Activated CD4-positive, alpha-beta T cell treated with anti-CD3 and anti-CD28 coated beads, Interleukin-2, amount 10 ng/mL, durations not matched to agents 24 days and 14 days (primary cell): ENCODE measurements at places on chromosomes 11 and 22.
A peak's percentile ranks its signal among the peaks of the same experiment; 100 is the strongest.

- peak; percentile 97 for DNase-seq
Measured at GRCh38 chr11:798093-798713, at the start of gene SLC25A22. TSS of gene SLC25A22 (minus strand) at chr11:798281. CDS start at chr11:795006, 3,275 bp downstream.

DNA sequence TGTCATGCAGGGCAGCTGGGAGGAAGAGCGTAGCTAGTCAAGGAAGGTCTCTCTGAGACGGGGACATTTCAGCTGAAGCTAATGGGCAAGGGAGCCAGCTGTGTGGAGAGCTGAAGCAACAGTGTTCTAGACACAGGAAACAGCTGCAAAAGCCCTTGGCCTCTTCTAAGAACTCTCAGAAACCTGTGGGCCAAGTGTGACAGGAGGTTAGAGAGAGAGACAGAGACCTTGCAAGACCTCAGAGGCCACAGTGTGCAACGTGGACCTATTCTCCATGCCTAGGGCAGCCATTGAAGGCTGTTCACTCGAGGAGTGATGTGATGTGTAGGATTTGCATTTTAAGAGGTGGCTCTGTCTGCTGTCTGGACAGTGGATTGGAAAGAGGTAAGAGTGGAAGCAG, 48.7 kb upstream of the TNRC6B start:
- peak; percentile 78 for DNase-seq

DNA sequence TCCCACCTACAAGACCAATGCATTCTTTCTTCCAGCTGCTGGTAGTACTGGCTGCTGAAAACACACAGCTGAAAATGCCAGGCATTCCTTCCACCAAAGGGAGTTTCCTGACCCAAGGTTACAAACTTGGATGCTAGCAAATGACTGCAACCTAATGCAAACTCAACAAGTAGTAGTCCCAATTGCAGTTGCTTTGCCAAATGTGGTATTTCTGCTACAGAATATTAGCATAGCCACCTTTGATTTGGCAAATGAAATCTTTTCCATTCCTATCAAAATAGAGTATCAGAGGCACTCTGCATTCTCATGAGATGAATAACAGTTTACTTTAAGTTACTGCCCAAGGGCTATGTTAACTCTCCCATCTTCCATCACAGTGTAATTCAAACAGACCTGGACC, 172.0 kb upstream of the ARHGAP42 start:
- DNase-seq = no peak

DNA sequence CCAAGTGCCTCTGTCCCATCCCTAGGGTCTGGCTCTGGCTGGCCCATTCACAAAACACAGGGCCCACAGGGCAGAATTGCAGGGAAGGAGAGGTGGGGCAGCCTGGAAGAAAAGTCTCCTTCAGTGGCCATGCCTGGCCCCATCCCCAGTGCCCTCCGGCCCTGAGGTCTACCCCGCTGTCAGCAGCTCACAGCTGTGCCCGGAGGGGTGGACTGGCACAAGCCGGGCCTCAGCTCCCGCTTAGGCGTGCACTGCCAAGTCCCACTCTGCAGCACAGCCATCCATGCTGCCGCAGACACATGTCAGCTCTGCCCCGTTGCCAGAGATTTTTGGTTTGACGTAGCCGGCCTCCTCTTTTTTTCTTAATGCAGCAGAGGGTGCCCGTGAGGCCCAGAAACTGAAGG, 3.9 kb upstream of the SCN2B start:
- no peak for DNase-seq

- DNase-seq = peak; percentile 37
Measured at GRCh38 chr11:58659404-58659803, 36.9 kb downstream of the CNTF start.

- DNase-seq = peak; percentile 47
Measured at GRCh38 chr22:25656724-25657123, 85.3 kb upstream of the MYO18B start.

GRCh38 chr11:130725421-130726233, 190.7 kb downstream of the SNX19 start:
- no peak for DNase-seq

GRCh38 chr11:66556086-66556485, 9.4 kb downstream of the ACTN3 start:
- no peak for DNase-seq
